ENCODE measurements at places on chromosomes 1 and 21.

DNA sequence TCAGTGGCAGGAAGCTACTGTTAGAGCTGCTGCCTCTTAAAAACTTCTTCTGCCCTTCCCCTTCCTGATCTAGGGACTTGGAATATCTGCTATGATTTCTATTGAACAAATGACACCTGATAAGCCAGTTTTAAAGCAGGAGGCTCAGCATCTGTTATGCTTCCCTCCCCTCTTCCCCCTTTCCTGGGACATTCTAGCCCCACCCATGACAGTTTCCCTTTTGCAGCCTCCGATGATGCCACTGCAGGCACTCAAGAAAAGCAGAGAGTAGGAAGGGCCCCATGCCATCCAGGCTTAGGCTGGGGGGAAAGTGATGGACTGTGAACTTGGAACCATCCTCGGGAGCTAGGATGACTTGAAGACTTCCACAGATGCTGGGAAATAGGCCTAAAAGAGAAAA lies 15.1 kb upstream of the EPB41 start:
- DNase-seq = no peak

DNA sequence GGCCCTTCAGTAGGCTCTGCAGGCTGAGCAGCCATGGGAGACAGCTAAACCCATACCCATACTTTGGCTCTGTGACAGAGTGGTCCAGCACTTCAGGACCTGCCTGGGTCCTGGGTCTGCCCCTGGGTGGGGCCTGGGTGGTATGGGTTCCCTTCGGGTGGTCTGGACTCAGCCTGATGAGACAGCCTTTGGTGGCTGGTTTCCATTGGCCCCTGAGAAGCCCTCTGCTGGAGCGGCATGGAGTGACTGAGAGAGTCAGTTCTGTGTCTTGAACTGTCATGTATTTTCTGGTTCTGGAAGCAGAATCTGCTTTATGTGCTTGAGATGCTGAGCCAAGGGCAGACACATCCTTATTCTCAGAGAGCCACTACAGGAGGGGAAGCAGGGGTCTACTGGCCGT lies 31.3 kb upstream of the KCNA2 start:
- DNase-seq = no peak

- DNase-seq = peak; percentile 1
Measured at GRCh38 chr1:79929356-79929755, 922.8 kb upstream of the ADGRL4 start.

- DNase-seq = no peak
Measured at GRCh38 chr1:147556643-147557042, 15.3 kb downstream of the BCL9 start.

GRCh38 chr1:236844499-236845271 lies 49.6 kb downstream of the MTR start:
- DNase-seq = peak; percentile 41

DNA sequence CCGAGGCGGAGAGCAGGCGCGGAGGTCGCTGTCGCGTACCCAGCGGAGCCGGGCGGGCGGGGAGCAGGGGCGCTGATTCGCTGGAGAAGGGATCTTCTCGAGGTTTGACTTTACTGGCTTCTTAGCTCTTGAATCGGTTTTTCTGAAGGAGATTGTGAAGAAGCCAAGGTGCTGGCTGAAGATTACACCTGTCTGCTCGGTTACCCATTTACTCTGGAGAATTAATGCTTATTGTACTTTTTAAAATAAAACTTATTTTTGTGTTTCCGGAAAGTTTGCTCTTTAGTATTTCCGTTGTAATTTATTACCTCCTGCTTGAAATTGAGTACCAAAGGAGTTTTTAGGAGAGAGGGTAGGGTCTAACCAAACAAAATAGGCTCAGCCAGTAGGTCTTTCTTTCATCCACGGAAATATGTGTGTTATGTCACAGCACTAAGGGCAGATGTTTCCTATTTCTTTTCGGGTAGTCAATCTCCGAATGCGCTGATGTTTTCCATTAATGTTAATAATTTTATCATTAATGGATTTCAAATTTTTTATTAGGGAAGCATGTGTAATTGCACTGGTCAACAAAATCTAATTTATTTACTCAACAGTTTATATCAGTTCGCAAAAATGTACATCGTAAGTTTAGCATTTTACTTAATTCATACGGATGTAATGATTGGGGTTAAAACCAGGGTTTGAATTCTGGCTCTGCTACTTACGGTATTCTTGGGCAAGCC lies 510 bp upstream of the GNG5 start:
- DNase-seq = no peak

- DNase-seq = no peak
Measured at GRCh38 chr1:47936916-47937551, 60.2 kb downstream of the TRABD2B start.

DNA sequence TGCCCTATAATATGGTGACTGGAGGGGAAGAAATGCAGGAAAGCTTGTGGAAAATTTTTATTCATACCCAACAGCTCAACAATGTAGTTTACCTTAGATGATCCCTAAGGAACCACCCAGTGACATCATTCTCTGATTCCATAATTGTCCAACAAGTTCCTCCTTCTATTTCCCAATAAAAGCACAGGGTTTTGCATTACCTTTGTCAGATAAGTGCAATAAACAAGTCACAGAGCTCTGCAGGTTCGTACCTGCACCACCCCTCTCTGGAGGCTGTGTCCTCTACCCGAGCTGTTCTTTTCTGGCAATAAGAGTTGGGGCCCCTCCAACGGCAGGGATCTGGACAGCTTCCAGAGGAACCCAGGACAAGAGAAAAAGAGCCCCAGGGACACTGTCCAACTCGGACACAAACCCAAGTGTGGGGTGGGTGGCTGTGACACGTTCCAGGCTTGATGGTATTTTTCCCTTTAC lies 38.8 kb downstream of the RCAN1 start:
- DNase-seq = peak; percentile 15

DNA sequence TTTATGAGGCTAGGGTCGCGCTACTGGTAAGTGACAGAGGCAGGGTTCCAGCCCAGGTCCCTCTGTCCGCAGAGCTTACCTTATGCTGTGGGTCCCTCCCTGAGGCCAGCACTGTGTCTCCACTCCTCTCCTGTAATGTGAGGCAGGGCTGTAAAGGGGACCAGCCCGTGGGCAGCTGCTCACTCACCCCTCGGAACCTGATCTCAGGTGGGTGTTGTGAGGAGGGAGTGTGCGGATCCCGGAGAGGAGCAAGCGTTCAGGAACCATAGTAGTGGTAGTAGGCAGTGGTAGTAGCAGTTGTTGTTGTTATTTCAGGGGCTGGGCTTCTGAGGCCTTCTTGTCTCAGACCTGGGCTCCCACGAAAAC lies 1.7 kb downstream of the ZC3H12A start:
- DNase-seq = no peak

DNA sequence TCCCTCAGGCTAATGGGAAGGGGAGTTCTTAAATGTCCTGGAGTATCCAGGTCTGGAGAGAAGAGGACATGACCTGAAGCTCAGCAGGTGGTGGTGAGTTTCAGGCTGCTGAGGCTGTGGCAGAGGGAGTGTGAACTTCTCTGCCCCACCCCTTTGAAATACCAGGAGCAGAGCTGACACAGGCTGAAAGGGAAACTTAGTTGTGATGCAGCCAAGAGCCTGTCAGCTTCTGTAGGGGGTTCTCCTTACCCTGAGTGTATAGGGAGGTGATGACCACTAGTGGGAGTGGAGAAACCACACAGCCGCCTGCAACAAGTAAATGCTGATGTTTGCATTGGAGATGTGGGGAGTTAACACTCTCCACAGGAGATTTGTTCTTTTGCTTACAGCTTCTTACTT lies 152.3 kb downstream of the FCRL5 start:
- DNase-seq = no peak

- peak; percentile 62 for DNase-seq
Measured at GRCh38 chr1:165144757-165145397, 211.6 kb downstream of the LMX1A start.

- DNase-seq = peak; percentile 94
Measured at GRCh38 chr1:35452106-35452774, 105.0 kb downstream of the KIAA0319L start.
